ENCODE measurements at places on chromosomes 11 and 22.

DNA sequence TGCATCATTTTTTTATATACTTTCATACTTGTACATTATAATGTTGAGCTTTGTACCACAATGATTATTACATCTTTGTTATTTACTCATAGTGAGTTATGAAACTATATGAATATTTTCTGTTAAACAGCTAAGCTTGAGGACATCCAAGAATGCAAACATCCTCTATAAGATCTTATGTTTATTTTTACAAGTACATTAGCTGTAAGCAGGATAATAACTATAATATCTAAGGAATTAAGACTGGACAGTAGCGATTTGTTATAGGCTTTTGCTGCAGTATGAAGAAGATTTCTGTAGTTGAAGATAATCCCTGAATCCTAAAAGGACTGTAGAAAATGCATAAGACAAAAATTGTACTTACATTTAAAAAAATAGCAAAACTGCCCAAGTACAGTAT, 176.0 kb downstream of the METTL15 start:
- DNase-seq, result no peak

GRCh38 chr22:46893281-46894020, 131.0 kb downstream of the TBC1D22A start:
- DNase-seq, result no peak

DNA sequence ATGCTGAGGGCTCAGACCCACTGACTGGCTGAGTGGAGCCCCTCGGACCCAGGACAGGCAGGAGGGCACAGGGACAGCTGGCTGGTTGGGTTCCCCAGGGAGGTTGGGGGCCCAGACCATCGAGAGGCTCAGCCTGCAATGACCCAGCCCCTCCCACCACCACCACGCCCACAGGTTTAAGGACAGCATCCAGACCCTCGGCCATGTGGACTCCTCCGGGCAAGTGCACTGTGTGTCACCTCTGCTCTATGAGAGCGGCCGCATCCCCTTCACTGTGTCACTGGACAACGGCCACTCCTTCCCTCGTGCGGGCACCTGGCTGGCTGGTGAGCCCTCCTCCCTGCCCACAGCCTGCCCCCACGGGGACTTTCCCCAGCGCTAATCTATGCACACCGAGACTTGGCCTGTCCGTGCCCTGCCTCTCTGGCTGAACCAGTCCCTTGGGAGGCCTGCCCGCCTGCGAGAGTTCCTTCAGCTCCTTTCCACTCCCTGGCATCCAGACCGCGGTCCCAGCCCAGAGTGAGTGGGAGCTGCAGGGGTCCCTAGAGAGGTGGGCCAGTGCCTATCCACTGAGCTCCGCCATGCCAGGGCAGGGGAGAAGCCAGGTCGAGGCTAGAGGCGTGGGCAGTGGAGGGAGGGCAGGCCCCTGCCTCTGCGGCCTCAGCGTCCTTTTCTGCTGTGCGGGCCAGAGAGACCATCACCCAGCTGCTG, 2.2 kb downstream of the SUSD2 start:
- DNase-seq, result no peak

DNA sequence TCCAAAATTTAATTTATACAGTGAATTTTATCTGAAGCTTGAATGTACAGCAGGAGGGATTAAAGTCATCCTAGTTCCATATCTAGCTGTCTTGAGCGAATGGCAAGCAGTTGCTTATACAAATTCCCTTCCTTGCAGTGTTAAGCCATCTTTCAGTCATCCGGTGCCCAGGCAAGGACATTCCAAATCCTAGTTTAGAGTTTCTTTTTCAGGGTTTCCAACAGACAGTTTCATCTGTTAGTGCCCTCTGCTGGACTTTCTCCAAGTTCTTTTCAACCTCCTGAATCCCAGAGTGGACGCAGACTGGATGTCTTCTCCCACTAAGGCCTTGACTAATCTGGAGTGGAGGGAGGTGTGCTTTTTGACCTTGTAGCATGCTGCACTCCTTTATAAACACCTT, 45.4 kb downstream of the GRAMD1B start:
- DNase-seq, result no peak

GRCh38 chr22:22682196-22682595, 37.8 kb downstream of the GGTLC2 start:
- DNase-seq, result no peak

DNA sequence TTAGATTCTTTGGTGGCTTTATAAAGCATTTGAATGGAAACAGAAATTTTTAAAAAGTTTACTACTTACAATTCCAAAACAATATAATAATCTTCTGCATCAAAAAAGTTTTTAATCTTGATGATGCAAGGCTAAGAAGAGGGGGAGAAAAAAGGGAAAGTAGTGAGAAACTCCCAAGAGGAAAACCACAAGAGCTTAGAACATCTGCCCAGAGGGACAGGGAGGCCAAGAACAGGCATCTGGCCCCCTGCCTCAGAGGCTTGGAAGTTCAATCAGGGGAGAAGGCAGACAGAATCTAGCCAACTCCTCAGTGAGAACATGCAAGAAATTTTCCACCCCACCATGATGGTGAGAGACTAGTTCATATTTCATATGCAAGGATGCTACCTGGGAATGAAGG, 23.8 kb upstream of the TTC28 start:
- DNase-seq, result no peak

GRCh38 chr11:118224511-118225188, at the start of gene JAML:
Gene JAML (minus strand): TSS chr11:118225011. CDS start chr11:118214866, 10,145 bp downstream.
- DNase-seq, result no peak

DNA sequence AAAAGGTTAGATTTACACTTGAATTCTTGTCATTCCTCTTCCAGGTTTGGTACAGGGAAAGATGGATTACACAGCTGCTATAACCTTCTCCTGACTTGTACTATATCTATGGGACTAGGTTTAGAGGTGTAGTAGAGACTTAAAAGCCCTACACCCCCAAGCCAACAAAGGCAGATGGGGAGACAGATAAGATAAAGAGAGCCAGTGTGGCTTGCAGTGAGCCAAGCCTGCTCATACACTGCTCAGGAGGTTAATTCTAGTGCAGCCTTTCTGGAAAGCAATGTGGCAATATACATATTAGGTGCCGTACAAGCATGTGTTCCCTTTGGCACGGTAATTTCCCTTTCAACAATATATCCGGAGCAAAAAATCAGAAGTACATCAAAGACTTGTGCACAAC, 10.8 kb downstream of the SIK3 start:
- no peak for DNase-seq

DNA sequence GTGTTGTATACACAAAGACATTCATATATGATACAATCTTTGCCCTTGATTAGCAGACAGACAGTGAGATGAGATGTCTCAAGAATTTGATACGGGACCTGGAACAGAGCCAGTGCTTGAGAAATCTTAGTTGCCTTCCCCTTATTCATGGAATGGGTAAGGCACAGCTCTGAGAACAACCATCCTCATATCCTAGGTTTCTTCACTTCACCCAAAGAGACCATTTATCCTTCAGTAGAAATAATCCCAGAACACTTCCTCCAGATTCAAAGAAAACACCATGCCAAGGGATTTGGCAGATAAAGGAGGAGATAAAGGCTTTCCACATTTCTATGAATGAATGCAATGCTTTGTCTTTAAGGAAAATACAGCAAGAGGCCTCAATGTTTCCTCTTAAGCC, 8.8 kb upstream of the IZUMO1R start:
- no peak for DNase-seq

DNA sequence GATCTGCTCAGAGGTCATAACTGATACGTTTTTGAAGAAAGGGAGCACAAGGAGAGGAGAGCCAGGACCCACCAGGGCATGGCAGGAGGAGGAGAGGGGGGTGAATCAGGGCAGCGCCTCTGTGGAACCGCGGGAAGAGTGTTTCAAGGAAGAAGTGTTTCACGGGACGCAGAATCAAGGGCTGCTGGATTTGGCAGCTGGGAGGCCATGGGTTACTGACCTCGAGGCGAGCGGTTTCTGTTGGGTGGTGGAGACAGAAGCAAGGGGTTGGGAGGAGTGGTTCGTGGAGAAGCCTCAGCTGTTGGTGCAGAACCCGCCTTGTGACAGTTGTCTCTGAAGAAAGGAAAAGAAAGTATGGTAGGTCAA, 13.1 kb downstream of the VPS26B start:
- no peak for DNase-seq

- DNase-seq, result no peak
Measured at GRCh38 chr22:50174382-50175190, 4.1 kb downstream of the PANX2 start.

DNA sequence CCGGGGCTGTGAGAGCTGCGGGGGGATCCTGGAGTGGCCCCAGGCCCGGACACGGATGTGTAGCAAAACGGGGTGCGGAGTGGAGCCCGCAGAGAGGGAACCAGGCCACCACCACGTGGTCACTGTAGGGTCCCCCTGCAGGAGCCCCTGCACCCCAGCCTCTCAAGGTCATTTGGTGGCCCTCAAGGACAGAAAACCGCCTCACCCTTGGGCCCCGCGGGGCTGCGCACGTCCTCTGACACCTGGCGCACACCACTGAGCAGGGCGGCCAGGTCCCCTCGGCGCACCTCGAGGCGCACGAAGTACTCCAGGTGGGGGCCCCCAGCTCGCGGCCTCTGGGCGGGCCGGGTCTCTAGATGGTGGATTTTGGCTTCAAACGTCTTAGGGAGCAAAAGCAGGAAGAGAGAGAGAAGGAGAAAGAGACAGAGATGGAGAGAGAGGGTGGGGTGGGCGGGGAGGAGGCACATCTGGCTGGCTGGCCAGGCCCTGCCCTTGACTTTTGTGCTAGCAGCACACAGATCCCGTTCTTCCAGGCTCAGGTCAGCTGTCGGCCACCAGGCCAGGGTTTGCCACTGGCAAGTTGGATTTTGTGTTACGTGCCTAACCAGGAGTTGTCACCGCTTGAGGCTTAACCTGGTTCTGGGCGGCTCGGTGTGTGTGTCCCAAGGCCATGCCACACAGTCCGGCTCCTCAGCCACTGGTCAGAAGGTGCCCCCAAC, 3.2 kb downstream of the TH start:
- DNase-seq, result no peak

- no peak for DNase-seq
Measured at GRCh38 chr11:113022262-113022661, 61.0 kb downstream of the NCAM1 start.

DNA sequence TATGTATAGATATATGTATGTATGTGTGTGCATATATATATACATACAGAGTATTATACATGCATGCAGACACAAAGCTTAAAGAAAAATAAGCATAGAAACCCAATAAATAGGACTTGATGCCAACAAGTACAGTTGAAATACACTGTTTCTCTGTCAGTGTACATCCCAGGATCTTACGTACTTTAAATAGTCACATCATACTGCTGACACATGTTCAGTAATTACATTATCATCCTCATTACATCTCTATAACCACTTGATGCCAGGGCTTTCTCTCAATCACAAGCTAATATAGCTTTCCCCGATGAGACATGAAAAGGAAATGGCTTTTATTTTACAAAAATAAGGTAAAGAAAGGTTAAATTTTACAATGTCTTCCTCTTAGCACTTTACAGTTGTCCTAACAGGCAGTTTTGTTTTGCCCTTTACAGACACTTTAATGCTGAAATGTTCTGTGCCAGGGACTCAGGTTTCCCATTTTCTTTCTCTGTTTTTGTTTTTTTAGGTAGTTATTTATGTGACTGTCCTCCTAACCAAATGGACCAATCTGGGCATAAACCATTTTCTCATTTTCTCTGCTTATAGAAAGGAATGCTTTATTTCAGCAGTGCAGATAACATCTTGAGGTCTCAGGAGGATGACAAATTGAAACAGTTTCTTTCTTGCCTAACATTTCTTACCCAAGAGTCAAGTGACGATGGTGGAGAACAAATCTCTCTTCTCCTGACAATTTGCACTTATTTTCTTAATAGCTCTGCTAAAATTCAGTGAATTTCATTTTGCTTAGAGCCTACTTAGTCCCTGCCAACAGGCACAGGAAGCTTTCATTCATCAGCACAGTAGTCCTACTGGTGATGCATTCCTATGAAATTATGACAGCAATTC, 350.2 kb downstream of the TTC28 start:
- DNase-seq, result no peak

GRCh38 chr11:61954106-61954850, 4.1 kb downstream of the BEST1 start:
- no peak for DNase-seq

GRCh38 chr22:46664301-46664855, 44.2 kb downstream of the GRAMD4 start:
- DNase-seq, result no peak

GRCh38 chr22:47437110-47437509, 674.7 kb downstream of the TBC1D22A start:
- DNase-seq, result no peak

DNA sequence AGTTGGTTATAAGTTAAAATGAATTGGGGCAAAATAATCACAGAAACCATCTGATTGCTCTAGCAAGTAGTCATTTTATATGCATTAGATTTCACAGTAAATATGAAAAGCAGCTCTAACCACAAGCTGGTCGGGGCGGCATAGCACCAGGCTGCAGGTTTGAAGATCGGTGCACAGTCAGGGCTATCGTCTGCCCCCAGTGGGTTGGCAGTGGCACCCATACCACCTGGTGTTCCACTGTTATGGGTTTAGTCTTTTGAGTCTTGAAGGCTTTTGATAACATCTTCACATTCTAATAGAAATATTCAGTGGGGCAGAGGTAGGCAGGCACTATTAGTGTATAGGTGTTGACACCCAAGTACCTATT, 62.1 kb downstream of the GRK3 start:
- no peak for DNase-seq

DNA sequence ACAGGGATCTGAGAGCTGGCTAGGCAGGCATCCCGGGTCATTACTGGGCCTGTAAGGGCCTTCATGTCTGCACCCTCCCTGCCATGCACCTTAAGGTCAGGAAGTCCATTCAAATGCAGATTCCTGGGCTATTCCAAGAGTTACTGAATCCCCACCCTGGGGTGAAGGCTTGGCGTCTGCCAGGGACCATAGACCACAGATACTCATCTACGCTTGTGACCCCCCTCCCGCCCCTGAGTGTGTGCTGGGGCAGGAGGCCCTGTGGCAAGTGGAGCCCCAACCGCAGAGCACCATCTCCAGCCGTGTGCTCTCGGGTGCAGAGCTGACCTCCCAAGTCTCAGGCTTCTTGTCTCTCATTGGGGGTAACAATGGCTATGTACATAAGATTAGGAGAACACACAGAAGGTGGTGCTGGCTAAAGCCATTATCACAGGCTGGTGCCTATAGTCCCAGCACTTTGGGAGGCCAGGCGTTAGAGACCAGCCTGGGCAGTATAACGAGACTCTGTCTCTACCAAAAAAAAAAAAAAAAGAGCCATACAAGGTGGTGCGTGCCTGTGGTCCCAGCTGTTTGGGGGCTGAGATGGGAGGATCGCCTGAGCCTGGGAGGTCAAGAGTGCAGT, 19.1 kb upstream of the KCNQ1OT1 start:
- no peak for DNase-seq

DNA sequence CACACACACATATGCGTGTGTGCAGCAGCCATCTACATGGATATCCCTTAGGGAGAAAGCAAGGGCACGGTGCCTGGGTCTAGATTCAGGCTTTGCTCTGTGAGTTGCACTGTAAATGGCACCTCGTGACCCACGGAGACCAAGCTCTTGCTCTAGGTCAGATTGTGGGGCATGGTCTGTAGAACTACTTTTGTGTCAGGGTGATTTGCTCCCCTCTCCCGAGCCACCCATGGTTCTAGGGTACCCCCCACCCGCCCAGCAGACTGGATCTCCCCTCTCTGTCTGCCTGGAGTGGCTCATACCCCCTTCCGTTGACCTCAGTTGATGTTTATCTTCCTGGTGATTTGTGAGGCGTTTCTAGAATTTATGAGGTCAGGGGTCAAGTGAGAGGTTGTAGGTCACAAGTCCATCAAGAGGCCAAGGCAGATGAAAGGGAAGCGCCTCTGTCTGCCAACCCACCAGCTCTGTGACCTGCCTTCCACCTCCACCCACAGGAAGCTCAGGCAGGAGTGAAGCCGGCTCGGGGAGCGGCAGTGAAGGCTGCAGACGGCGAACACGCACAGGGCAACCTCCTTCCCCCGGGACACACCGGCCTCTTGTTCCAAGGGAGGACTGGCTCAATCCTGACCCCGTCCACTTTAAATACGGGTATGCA, 76.2 kb upstream of the TTLL12 start:
- no peak for DNase-seq
